ENCODE measurements at places on chromosomes 1 and 21.

DNA sequence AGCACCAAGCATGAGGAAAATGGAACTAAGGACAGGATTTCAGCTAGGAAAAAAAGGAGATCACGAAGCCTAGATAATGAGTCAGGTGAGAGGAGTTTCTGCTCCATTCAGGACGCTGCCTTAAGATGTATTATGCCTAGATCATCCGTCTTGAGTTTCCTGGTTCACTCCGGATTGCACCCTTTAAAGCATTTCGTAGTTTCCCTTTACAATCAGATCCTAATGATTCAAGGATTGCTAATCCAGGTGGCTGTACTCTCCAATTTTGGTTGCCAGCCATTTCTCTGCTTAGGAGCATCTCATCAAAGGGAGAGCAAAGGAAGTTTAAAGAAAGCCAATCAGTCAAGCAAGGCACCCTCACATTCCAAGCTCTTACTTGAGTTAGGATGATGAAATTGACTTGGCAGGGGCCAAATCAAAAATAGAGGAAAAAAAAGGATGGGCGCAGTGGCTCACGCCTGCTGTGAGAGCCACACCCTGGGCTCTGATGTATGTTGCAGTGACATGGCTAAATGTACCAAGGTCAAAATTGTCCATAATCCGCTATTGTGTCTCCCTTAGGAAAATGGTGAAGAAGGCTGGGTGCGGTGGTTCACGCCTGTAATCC lies 156.9 kb upstream of the SOD1 start:
- DNase-seq, result no peak

DNA sequence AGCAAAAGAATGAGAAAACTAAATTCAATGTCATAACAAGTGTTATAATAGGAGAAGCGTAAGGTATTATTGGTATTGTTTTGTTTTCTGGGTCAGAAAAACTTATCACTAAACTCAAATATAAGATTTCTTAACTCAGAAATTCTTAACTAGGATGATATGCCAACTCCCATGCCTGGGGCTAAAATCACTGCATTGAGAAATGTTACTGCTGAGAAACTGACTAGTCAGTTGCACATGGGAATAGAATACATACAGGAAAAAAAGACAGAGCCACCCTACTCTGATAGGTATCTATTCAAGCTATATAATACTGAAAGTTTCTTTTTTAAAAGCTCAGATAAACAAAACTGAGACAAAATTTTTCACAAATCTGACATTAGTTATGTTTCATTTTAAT lies 56.3 kb downstream of the PRPF38A start:
- peak; percentile 10 for DNase-seq

DNA sequence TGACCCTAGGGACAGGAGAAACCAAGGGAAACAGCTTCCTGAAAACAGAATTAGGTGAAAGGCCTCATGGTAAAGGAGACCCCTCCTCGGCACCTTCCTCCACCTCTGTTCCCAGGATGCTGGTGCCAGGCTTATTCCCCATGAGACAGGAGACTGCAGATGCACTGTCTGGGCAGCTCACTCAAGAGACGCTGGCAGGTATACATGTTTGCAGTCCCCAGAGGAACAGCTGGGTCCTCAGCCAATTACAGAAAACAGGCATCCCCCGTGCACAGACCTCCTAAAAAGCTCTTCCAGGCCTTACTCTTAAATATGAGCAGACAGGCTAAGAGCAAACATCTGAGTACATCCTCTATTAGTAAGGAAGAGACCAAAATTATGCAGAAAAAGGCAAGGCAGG lies 6.5 kb downstream of the CCSAP start:
- no peak for DNase-seq

GRCh38 chr1:153465811-153466636 lies 5.6 kb upstream of the S100A7 start:
- no peak for DNase-seq

DNA sequence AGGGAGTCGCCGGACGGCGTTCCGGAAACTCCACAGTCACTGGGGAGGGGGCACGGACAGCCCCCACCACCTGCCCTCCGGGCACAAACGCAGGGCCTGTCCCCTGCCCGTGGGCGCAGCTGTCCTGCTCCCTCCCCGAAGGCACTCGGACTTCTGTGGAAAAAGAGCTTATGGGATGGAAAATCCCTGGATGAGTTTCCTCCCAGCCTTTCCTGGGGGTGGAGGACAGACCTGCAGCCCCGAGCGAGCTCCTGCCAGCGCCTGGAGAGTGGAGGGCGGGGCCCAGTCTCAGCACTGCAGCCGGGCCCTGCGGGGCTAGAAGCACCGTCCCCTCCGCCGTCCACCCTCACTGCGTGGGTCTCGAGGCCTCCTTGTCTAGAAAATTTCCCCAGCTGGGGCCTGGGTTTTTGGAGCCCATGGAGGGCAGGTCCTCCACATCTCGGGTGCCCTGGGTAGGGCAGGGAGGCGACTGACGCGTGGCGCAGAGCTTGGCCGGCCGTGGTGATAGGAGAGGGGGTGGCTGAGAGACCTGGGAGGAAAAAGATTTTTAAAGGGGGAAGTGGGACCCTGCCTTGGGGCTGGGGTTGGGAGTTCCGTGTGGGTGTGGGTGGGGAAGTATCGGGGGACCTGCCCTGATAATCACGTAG lies 6.4 kb upstream of the COL6A1 start:
- no peak for DNase-seq

- no peak for DNase-seq
Measured at GRCh38 chr1:34270181-34270580, 93.5 kb downstream of the C1orf94 start.

DNA sequence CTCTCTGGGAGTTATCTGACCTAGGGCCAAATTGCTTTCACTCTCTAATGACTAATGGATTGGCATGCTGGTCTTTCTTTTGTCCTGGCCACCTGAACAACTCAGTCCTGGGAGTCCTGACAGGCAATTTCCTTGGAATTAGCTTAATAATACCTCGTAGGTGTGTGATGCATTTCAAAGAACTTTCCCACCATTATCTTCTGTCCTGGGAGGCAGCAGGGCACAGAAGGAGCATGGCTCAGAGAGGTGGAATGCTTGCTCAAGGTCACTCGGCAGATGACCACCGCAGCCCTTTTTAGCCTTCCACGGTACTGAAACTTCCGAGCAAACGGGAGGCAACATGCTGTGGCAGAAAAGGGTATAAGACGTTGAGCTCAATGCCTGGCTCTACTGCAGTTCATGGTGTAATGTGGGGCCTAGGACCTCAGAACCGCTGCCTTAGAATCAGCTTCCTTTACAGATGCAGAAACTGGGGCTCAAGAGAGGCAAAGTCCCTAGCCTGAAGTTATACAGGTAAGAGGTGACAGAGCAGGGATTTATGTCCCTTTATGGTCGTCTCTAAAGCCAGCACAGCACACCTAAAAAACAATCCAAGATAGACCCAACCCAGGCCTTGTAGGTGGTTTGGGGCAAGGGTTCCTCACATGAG lies 3.2 kb downstream of the ID3 start:
- peak; percentile 69 for DNase-seq

DNA sequence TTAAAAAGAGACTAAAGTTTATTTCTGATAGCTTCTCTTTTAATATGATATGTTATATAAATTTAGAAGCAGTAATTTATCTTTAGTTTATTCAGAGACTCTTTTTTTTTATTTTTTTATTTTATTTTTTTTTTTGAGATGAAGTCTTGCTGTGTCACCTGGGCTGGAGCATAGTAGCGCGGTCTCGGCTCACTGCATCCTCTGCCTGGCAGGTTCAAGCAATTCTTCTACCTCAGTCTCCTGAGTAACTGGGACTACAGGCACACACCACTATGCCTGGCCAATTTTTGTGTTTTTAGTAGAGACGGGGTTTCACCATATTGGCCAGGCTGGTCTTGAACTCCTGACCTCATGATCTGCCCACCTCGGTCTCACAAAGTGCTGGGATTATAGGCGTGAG lies 89.6 kb downstream of the DISP1 start:
- no peak for DNase-seq

DNA sequence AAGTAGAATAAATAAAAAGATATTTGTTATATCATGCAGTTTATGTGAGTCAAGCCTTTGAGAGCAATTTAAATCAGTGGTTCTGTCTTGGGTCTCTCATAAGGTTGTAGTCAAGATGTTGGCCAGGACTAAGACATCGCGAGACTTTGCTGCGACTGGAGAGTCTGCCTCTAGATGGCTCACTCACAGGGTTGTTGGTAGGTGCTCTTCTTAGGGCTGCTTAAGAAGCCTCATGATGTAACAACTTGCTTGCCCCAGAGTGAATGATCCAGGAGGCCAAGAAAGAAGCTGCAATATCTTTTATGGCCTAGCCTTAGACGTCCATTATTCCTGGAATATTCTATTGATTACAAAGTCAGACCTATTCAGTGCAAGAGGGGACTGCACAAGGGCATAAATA lies 73.1 kb upstream of the CACHD1 start:
- DNase-seq, result no peak

GRCh38 chr1:211635597-211636205 lies 39.7 kb downstream of the NEK2 start:
- no peak for DNase-seq

DNA sequence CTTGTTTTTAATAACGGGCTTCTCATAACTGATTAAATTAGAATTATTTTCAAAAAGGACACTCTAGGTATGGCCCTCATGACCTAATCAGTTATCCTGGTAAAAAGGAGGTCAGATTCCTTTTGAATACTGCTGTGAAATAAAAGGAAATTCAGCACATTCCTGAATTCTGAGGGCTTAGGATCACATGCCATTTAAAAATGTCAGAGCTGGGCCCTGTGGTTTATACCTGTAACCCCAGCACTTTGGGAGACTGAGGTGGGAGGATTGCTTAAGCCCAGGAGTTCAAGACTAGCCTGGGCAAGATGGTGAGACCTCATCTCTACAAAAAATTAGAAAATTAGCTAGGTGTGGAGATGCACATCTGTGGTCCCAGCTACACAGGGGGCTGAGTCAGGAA lies 18.0 kb upstream of the RABGGTB start:
- no peak for DNase-seq

GRCh38 chr1:113396102-113396501 lies 5.8 kb downstream of the MAGI3 start:
- DNase-seq, result no peak

DNA sequence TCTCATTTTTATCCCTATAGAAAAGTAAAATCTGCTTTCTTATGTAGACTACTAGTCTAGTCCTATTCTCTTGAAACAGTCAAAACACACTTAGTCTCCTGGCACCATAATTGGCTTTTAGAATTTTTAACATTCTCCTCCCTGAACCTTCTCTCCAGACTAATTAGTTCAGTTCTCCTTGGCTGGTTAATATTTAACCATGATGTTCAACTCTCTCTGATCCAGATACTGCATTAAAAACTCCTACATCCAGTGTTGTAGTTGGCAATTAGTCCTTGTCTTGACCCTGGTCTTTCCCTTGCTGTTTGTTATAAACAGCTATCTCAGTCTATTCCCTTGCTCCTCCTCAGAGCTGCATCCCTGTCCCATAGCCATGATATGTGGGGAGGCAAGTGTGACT lies 422.9 kb upstream of the BEND5 start:
- DNase-seq, result no peak

DNA sequence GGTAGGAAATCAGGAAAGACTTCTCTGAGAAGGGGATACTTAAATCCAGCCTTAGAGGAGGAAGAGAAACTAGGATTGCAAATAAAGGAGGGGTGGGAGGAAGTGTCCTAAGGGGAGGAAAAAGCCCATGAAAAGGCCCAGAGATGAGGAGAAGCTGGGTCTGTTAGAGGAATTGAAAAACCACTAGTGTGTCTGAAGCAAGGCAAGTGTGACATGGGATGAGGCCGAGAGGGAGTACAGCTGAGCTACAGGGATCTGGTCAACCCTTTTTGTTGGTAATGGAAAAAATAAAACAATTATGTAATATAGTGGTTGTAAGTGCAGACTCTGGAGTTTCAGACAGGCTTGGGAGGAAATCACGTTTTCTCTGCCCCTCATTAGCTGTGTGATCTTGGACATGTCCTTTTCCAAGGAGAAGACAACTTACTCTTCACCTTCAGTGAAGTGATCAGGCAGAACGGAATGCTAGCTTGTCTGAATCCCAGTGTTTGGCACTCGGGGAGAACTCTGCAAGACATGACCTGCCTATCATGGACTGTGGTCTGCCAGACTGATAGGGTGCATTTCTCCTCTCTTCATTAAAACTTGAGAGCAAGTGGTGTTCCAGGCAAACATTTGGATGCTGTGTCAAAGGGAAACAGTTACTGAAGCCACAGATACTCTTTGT lies 7.4 kb upstream of the S100A10 start:
- DNase-seq, result no peak

GRCh38 chr1:168709405-168710363 lies 19.3 kb downstream of the DPT start:
- DNase-seq, result peak; percentile 94

DNA sequence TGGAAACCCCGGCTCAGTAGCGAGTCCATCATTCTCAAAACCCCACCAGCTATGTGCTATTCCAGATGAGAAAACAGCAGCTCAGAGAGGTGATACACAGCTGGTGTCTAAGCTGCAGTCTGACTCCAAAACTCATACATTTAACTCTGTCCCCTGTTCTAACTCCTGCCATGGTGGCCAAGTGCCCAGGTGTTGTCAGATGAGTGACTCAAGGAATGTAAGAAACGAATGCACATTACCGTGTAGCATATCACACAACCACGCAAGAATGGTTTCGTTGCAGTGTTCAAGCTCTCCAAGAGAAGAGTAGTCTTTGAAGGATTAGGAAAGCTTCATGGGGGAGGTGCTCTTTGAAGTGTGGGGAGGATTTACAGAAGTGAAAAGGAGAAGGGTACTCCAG lies 4.7 kb upstream of the XKR8 start:
- no peak for DNase-seq

DNA sequence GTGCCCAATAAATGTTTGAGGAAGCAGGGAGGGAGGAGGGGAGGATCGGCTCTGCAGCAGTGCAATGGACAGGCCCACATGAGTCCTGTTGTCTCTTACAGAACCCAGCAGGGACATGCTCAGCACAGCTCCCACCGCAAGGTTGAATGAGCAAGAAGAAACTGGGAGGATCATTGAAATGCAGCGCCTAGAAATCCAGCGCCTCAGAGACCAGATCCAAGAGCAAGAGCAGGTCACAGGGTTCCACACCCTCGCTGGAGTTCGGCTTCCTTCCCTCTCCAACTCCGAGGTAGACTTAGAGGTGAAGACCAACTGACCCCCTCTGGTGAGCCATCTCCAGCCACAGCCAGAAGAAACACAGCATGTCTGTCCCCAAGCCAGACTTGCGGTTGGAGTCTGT lies 15.9 kb upstream of the TMEM125 start:
- no peak for DNase-seq
